ENCODE measurements at places on chromosomes 5 and 9.

GRCh38 chr5:23269981-23270380 lies 237.4 kb upstream of the PRDM9 start:
- DNase-seq, result no peak

DNA sequence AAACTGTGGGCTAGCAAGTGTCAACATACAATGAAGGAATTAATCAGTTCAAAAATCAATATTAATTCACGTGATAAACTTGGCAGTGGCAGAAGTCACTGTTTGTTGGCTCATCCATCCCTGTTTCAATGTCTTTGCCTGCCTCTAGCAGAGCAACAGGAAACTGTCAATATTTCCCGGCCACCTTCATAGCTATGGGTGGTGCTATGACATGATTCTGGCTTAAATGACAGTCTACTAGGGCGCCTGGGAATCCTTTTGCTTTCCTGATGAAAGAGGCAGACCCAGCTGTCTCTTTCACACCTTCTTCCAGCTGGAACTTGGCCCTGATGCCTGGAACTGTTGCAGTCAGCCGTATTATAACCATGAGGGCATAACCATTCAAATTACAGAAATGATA lies 72.1 kb upstream of the DNAH5 start:
- no peak for DNase-seq

GRCh38 chr5:96930058-96930457 lies 5.8 kb upstream of the LNPEP start:
- DNase-seq, result no peak

GRCh38 chr5:177389241-177390169 lies 5.3 kb downstream of the SLC34A1 start:
- peak; percentile 83 for DNase-seq

DNA sequence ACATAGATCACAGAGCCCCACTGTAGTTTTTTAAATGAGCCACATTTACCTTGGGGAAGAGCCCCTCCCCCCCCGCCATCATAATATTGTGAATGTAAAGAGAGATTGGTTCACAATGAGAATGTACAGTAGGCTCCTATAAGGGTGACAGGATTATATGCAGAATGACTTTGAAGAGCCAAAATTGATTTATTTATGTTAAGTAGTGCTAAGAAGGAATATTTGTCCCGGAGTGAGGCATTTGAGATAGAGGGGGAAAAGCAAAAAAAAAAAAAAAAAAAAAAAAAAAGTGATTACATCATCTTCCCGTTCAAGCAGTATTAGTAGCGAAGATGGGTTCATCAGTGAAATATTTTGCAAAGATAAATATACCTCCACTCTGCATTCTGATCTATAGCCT lies 73.9 kb downstream of the PIK3R1 start:
- no peak for DNase-seq

DNA sequence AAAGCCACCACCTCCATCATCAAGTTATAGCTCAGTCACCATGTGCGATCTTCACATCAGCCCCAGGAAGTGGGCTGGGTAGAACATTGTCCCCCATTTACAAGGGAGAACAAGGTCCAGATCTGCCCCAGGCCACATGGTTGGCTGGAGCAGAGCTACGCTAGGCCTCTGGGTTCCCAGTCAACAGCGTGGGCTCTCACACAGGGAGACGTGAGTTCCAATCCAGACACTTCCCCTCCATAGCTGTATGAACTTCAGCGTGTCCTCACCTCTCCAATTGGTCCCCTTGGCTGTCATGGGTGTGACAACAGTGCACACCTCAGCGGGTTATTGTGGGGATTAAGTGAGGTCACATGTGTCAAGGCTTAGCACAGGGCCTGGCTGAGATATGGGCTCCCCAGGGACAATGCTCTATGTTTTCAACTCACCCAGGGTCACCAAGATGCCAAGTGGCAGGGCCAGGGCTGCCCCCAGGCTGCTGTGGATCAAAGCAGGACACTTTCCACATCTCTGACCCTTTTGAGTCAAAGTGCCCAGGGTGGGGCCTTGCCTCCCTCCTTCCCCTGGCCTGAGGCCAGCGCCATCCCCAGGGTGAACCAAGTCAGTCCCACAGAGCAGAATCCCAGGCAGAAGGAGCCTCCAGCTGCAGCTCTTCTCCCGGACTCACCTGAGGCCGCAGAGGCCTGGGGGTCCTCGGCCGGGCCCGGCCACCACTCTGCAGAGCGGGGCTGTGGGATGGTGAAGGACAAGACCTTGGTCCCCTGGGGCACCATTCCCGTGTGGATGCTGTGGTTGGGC lies 19.8 kb downstream of the AKNA start:
- DNase-seq, result no peak

DNA sequence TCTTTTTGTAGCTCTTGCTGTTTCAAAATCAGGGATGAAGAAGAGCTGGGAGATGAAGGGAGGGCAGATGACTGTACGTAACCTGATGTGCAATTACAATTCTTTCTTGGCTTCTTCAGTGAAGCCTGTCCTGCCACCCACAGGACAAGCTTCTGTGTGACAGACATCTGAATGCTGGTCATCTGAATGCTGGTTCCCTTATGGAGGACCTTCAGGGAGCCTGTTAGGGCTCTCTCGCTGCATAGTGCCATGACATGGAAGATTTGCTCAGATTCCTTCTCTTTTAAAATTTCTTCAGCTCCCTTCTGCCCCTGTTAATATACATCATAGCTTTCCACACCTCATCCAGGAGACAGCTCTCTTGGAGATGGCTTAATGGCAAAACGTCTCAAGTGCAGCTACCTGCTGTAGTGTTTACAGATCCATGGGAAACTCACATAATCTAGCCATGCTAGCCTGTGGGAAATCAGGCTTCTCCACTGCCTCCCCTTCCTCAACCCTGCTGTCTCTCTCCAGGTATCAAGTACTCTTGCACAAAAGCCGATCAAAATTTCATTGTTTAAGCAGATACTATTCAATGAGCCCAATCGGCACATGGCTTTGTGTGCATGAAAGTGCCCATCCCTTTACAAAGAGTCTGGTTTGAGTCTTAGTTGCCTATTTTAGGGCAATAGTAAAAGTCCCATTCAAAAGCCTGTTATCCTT lies 134.6 kb downstream of the RAB3C start:
- no peak for DNase-seq

GRCh38 chr9:6413365-6414246 lies 607 bp downstream of the UHRF2 start:
- DNase-seq, result peak; percentile 34

DNA sequence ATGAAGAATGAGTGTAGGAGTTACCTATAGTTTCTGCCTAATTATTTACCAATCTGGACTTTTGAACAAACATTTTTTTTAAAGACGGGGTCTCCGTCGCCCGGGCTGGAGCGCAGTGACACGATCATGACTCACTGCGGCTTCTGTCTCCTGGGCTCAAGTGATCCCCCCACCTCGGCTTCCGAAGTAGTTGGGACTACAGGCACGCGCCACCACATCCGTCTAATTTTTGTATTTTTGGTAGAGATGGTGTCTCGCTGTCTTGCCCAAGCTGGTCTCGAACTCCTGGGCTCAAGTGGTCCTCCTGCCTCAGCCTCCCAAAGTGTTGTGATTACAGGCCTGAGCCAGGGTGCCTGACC lies 1.5 kb downstream of the CTNNA1 start:
- no peak for DNase-seq

DNA sequence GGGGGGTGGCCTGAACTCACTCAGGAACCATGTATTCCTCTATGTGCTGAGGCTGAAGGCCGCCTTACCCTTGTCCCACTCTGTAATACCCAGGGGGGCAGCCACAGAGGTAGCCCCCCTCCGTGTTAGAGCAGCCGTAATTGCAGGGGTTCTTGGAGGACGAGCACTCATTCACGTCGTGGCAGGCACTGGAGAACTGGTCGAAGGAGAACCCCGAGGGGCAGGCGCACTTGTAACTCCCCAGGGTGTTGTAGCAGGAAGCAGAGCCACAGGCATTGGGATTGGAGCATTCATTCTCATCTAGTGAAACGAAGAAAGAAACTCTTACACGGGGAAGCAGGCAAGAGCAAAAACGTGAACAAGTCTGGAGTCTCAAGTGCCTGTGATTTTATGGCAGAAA lies 179.8 kb downstream of the SLC12A2 start:
- DNase-seq, result no peak

DNA sequence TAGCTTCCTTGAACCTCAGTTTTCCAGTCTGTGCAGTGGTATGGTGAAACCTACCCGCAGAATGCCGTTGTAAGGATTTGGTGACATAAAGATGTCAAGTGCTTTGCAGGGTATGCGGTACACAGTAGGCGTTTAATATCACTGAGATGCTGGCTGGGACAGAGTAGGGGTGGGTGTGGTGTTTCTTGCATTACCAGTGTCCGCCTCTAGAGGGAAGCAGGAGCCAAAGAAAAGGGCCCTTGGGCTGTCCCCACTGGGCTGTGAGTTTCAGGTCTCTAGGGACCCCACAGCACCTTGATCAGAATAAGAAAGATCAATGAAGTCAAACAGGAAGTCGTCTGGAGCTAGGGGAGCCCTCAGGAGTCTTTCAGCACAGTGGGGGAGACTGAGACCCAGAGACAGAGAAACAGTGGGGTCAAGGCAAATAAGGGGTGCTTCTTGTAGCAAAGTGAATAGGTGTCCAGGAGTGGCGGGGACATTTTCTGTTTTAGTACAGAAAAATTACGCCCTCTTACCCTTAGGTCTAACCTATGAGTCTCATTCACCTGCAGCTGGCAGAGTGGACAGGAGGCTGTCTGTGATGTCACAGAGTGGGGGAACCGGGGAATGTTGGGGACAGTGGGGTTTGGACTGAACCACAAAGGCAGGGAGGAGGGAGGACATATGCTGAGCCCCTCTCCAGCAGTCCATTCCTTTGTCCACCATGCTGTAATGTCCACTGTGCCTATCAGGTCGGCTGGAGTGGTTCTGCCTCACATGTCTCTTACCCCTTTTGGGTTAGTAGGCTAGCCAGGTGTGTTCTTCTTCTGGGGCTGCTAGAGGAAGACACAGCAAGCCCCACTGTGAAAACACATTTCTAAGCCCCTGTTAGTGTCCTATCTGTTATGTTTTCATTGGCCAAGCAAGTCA lies 4.7 kb upstream of the TEX53 start:
- peak; percentile 67 for DNase-seq

GRCh38 chr5:142439207-142439860 lies 114.5 kb upstream of the SPRY4 start:
- no peak for DNase-seq

GRCh38 chr9:134350416-134350994 lies 24.2 kb downstream of the RXRA start:
- no peak for DNase-seq

DNA sequence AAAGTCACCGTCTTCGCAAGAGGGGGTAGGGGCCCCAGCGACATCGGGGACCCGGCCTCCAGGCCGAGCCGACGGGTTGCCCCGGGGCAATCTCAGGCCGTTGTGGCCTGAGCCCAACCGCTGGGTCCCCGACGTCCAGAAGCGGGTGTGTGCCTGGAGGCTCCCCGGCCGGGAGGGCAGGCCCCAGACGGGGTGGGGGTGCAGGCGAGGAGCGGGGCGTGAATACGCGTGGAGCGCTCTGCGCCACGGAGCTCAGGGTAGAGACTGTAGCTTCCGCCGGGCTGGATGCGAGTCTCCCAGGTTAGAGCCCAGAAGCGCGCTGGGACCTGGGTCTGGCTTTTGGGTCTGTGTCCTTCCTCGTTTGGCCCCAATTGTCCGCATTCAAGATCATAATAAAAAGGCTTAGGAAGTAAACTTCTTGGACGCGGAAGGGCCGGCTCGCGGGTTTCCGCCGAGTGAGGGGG lies 3.5 kb downstream of the BARX1 start:
- no peak for DNase-seq

- peak; percentile 79 for DNase-seq
These were observed 38.1 kb downstream of the ITGA1 start for GRCh38 chr5:52825826-52826225.

GRCh38 chr9:37914701-37915358 lies 10.9 kb upstream of the SLC25A51 start:
- no peak for DNase-seq

DNA sequence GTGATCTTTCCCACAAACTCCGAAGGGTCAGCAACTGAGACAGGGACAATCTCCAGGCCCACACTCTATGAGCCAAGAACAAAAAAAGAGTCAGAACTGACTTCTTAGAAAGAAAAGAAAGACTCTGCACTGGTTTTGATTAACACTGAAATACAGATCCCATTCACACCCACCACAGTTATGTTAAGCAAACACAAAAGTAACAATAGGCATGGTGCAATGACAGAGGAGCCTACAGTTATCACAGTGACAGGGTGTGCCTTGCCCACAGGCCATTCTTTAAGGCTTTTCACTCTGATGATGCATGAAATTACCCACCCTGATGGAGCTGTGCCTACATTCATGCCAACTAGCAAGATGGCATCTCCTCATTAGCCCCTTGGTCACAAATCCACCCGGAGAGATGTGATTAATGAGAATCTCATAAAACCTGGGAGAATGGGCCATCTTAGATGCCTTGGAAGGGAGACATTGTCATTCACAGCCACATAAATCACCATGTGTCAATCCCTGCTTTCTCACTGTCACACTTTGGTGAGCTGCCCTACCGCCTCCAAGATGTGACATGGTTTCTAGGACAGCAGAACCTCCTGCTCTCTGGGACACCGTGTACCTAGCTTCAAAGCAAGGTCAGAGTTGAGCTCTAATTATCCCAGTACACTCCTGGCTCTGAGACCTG lies 27.6 kb upstream of the FSTL4 start:
- no peak for DNase-seq

DNA sequence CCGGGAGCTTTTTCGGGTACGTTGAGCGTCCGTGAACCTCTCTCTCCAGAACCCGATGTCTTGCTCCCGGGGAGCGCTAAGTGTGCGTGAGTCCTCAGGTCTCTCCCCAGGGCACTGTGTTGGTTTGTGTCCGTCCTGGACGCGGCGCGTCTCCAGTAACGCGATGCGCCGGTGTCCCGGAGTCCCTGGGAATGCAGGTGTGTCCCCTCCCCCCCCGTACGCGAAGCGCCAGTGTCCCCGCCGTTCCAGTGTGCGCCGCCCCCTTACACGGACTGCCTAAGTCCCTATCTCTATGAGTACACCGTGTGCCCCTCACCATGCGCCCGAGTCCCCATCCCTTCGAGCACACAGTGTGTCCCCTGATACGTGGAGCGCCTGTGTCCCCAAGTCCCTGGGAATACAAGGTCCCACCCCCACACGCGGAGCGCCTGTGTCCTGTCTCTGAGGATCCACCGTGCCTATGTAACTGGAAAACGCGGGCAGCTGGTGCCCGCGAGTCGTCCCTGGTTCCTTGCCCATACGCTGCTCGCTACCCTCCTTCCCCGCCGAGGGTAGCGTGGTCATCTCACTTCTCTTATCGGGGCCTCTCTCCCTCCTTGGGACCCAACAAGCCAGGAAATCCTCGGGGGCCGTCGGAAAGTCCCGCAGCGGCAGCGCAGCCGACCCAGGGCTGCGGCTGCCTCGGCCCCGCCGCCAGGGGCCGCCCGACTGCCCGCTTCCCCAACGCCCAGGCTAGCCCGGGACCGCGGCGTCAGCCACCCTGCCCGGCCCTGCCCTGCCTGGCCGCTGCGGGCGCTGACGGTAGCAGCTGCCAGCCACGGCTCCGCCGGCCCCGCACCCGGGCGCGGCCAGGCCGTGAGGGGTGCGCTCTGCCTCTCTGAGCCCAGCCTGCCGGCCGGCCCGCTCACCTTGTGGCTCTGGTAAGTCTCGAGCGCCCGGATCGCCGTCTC lies 709 bp downstream of the ELL2 start:
- peak; percentile 74 for DNase-seq
